Naive thymus-derived CD8-positive, alpha-beta T cell (primary cell): ENCODE measurements at places on chromosomes 11 and 22.

DNA sequence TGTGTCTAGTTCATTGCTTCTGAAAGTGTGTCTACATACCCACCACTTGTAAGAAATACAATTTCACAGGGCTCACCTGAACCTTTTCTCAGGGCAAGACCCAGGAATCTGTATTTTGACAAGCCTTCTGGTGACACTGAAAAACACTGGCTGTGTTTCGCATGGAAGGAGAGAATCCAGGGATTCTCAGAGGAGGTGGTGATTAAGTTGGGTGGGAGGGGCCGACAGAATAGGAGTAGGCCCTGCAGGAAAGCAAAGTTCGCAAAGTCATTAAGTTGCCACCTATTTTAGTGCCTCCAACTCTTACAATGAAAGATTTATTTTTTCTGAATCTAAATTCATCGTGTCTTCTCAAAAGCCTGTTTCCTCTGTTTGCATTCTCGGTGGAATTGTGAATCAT is 186.8 kb downstream of the FAT3 start:
- DNase-seq = no peak

- DNase-seq = no peak
Observed at GRCh38 chr11:112097734-112098528, 11.3 kb downstream of the SDHD start.

DNA sequence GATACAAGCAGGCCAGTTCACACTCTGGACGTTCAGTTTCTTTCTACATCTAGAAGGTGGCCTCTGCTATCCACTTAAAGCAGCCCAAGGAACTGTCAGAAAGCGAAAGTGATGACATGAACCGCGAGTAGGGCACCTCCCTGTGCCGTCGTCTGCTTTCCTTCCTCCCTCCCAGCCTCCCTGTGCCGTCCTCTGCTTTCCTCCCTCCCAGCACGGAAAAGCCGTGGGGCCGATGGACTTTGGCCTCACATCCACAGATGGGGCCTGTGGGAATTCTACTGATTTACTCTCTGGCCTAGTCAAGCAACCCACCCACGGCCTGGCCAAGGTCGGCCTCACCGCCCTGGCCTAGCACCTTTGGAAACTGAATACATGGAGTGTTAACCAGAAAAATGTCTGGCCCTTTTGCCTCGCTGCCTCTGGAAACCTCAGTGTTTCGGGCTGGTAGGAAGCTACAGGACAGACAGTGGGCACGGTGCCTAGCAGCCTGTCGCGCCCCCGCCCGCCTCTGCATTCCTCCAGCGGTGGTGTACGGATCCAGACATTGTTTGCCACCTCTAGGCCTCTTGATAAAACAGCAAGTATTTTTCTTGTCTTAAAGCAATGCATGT is 14.2 kb downstream of the PEX26 start:
- DNase-seq = no peak

- no peak for DNase-seq
Observed at GRCh38 chr11:33631749-33632091, 68.9 kb downstream of the C11orf91 start.

DNA sequence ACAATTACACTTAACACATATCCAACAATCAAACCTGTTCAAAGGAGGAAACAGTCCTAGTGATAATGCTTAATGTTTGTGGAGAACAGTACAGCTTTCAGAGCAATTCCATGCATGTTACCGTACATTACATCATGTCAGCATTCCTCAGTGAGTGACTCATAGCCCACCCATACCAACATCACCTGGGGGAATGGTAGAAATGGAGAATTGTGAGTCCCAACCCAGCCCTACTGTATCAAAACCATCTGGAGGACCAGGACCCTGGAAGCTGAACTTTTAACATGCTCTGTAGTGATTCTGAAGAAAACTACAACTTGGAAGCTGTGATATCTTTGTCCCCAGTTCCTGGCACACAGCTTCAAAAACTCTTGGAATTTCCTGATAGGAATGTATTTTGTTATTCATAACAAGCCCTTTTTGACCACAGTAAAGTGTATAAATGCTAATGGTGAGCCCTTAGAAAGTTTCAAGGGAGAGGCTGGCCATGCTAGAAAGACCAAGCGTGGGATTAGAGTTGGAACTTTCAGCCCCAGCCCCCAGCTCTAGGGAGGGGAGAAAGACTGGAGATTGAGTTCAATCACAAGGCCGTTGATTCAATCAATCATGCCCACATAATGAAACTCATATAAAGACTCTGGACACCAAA is 301.1 kb downstream of the BUD13 start:
- DNase-seq = no peak

DNA sequence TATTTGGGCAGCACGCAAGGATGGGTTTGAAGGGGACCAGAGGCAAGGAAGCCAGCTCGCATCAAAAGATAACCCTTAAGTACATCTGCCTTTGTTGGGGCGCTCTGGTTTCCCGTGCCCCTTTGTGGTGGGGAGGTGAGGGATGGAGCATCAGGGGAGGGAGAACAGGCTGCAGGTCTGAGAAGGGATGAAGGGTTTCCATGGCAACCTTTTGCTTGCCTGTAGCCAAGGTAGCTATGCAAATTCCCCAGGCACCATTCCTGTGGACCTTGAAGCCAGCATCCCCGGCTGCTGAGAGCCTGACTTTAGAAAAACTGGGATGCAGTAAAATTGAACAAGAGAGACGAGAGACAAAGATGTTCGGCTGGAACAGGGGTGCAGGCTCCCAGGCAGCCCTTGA is 75.7 kb downstream of the SEZ6L start:
- no peak for DNase-seq

GRCh38 chr11:106668147-106668546 is 350.1 kb downstream of the GUCY1A2 start:
- DNase-seq = no peak
